ENCODE measurements at places on chromosomes 1 and 21.

GRCh38 chr1:243713470-243714186 is 136.4 kb downstream of the AKT3 start:
- DNase-seq, result no peak

GRCh38 chr21:44700101-44701022 is 3.4 kb downstream of the KRTAP10-12 start:
- no peak for DNase-seq

GRCh38 chr1:6923955-6924881 is 139.0 kb downstream of the CAMTA1 start:
- DNase-seq, result no peak

GRCh38 chr1:244201750-244202149 is 150.7 kb downstream of the ZBTB18 start:
- DNase-seq, result no peak
